ENCODE measurements at places on chromosomes 4 and X.

DNA sequence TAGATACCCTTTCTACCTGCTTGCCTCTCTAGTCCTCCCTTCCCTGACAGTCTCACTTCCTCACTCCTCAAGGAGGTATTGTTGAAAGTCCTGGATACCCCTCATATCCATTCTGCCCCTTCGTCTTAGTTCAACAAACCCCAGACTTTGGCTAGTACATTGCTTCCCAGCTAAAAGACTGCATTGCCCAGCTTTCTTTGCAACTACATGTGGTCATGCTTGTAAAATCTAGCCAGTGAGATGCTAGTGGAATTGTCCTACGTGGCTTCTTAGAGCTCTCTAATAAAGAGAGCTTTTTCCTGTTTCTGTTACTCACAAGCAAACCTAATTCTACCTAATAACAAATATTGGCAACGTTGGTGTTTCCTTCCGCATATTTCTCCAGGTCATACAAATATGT is 237.9 kb upstream of the PSAPL1 start:
- H3K27me3 ChIP-seq: no peaks in the 10 kb centered on the region
- H3K4me1 ChIP-seq: no peaks in the 10 kb centered on the region
- no peaks in the 10 kb centered on the region for H3K36me3 ChIP-seq
- H3K4me3 ChIP-seq: no peak overlapping the region

DNA sequence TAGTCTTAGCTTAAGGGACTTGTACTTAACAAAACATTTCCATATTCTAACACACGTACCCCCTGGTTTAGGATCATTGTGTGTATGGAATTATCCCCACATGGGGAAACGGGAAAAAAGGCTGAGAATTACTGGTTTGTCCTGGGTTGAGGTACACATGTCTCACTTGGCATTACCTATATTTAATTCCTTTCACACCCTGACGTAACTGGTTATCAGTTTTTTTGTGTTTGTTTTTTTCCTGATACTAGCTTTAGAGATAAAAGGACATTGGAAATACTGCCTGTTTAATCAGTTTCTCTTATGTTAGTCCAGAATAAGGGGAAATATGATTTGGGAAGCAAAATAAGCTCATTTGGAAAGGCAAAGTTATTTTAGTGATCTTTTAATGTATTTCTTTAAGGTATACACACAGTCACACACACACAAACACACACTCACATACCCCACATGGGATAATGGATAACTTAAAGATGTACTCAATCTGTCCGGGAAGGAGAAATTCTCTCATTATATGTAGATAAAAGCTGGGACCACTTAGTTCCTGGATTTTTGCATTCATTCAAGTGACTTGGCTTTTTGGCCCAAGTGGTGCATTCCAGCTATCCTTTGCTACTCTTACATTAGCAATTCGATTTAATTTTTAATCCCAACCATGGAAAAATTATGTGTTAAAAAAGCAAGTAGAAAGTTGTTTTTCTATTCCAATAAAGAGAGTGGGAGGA is 13.0 kb downstream of the SEPTIN11 start:
- no peak overlapping the region for H3K4me3 ChIP-seq
- H3K4me1 ChIP-seq: peaks cover 17% of the 10 kb centered on the region
- DNase-seq: no peak
- H3K27me3 ChIP-seq: no peaks in the 10 kb centered on the region
- H3K27ac ChIP-seq: no peak overlapping the region

GRCh38 chr4:157978680-157979361 is 194.0 kb downstream of the GASK1B start:
- no peak overlapping the region for H3K4me3 ChIP-seq
- no peaks in the 10 kb centered on the region for H3K4me1 ChIP-seq
- peak; percentile 48 for DNase-seq
- no peak overlapping the region for H3K27ac ChIP-seq
- no peaks in the 10 kb centered on the region for H3K27me3 ChIP-seq
- no peaks in the 10 kb centered on the region for H3K36me3 ChIP-seq

DNA sequence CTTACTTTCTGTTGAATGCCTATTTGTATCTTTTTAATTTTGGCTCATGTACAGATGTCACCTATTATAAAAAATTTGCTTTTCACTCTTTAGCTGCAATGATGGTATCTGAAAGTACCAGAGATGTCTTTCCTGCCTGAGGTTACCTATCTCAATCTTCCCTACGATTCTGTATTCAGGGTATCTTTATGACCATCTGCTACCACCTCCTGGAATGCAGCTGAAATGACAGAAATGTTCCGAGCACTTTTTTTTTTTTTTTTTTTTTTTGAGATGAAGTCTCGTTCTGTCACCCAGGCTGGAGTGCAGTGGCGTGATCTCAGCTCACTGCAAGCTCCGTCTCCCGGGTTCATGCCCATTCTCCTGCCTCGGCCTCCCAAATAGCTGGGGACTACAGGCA is 136.4 kb downstream of the REPS2 start:
- no peaks in the 10 kb centered on the region for H3K36me3 ChIP-seq
- H3K4me3 ChIP-seq: no peak overlapping the region

DNA sequence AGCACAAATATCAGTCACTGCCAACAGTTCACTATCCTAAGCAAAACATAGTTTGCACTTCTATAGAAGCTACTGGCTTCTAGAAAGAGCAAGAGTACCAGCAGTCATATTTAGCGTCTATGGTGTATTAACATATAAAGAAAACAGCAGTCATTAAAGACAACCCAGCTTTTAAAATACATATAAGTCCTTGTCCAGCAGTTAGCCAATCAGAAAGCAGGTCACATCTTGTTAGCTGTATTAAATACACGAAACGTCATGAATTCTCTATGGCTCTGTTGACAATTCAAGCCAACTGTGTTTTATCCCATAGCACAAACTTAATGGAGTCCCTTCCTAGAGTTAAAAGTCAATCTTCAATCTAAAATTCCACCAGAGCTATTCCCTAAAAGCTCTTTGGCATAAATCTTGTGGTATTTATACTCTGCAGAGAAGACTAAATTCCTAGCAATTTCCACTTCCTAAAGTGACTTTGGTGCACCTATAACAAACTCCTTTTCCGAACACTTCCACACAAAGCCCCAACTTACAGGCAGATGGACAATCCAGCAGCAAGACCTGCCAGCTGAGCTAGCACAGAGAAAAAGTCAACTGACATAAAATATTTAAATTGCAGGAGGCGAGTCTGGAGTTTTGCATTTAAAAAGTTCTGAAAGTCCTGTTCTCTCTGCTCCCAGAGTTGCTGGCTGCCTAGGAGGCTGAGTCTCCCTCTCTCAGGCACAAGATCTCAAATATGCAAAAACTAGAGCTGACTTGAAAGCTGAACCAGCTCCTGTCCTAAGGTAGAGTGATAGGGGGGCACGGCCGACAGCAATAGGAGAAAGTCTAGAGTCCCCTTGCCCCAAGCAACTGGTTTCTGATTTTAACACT is 1.3 kb downstream of the LDB2 start:
- peak overlapping the region; percentile 41 for H3K4me3 ChIP-seq

- no peak overlapping the region for H3K27ac ChIP-seq
- no peaks in the 10 kb centered on the region for H3K36me3 ChIP-seq
- H3K27me3 ChIP-seq: no peaks in the 10 kb centered on the region
- no peaks in the 10 kb centered on the region for H3K4me1 ChIP-seq
- no peak overlapping the region for H3K4me3 ChIP-seq
Observed at GRCh38 chrX:136130931-136131833, 16.2 kb upstream of the FHL1 start.

DNA sequence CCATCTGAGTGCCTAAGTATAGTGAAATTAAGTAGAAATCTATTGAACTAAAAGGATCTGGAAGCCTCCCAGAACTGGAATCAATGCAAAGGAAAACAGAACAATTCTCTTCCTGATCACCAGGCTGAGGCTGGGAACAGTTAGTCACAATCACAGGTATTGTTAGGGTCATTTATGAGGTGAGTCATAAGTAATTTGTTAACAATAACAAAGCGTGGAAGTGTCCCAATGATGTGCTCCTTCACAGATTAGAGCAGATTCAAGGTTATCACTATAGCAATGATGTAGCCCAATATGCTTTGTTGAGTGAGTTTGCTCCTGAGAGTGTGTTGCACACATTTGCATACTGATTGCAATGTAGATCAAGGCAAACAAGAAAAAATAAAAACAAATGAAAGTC is 228.1 kb downstream of the ZNF674 start:
- DNase-seq: peak; percentile 64
- no peak overlapping the region for H3K4me3 ChIP-seq
- peaks cover 36% of the 10 kb centered on the region for H3K4me1 ChIP-seq
- H3K36me3 ChIP-seq: no peaks in the 10 kb centered on the region
- no peaks in the 10 kb centered on the region for H3K27me3 ChIP-seq

DNA sequence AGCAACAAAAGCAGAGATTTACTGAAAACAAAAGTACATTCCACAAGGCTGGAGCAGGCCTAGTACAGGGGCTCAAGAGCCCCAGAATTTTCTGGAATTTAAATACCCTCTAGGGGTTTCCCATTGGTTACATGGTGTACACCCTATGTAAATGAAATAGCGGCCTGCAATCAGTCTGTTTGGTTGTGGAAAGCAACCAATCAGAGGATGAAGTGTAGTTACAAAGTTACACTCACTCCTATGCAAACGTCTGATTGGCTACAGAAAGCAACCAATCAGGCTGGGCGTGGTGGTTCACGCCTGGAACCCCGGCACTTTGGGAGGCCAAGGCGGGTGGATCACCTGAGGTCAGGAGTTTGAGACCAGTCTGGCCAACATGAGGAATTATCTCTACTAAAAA is 13.8 kb upstream of the TXLNG start:
- H3K27ac ChIP-seq: peak overlapping the region; percentile 90
- H3K27me3 ChIP-seq: no peaks in the 10 kb centered on the region
- H3K36me3 ChIP-seq: no peaks in the 10 kb centered on the region
- peaks cover 2% of the 10 kb centered on the region for H3K4me1 ChIP-seq
- H3K4me3 ChIP-seq: no peak overlapping the region

DNA sequence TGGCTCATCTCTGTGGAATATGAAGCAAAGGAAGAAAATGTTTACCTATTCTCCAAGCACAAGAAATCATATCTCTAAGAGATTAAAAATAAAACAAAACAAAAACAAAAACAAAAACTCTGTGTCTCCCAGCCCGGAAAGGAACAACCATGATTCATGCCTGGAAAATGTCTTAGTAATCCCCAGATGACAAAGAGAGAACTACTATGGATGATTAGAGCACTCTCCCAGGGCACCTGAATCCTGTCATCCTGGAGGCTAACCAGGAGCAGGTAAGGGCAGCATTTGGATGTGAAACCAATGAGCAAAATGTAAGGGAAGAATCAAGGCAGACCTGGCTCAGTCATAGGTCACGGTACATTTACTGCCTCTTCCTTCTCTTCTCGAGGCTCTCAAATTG is 1.7 kb upstream of the AKAP4 start:
- no peak overlapping the region for H3K27ac ChIP-seq
- H3K4me1 ChIP-seq: peaks cover 7% of the 10 kb centered on the region
- H3K36me3 ChIP-seq: no peaks in the 10 kb centered on the region
- DNase-seq: no peak
